Stimulated activated CD4-positive, alpha-beta T cell treated with anti-CD3 and anti-CD28 coated beads, Interleukin-12 subunit alpha, Interleukin-12 subunit beta, amount 100 ng/mL, for 24 hours (primary cell): ENCODE measurements at places on chromosomes 6 and 20.

DNA sequence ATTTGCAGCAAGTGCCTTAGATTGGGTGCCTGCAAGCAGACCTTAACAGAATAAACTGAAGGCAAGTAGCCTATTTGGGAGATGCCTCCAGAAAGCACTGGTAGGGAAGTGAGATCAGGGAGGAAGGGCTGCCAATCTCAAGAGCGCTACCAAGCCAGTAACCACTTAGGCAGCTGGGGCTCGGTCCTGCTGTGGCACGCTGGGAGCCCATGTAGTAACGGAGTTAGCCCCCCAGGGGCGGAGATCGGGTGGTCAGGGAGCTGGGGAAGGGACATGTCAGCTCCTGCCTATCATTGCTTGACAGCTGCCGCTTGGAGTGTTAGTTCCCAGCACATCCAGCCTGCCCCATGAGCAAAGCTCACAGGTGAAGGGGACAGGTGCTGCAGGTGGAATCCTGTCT lies 127.0 kb downstream of the CEBPB start:
- DNase-seq = no peak

- no peak for DNase-seq
These were observed 42.8 kb downstream of the MYO6 start for GRCh38 chr6:75791881-75792280.

- DNase-seq = no peak
These were observed 143.9 kb upstream of the INSM1 start for GRCh38 chr20:20223981-20224380.

DNA sequence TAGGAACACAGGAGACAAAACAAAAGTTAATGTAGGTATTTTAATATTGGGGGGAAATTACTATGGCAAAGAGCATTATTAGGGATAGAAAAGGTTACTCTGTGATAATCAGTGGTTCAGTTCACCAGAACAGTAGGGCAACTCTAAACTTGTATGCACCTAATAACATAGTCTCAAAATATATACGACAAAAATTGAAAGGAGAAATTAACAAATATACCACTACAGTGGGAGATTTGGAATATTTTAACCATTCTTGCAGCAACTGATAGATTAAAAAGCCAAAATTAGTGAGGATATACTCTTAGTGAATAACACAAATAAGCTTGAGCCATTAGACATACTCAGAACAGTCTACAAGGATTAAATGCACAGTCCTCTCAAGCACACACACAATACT lies 11.0 kb downstream of the ARMC12 start:
- no peak for DNase-seq

DNA sequence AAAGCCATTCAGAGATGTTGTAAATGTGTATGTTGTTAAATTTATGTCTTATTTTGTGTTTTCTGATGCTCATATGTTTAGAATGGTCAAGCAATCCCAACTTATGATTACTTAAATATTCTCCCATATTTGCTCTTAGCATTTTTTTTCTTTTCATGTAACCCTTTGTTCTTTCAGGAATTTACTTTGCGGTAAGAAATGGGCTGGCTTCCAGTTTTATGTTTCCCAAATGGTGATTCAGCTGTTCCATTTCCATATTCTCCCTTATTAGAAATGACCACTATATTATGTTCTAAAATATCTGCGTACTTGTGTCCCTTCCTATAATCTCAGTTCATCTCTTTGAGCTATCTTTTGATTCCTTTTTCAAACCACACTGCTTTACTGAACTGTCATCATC lies 113.7 kb downstream of the CDH26 start:
- DNase-seq = no peak

DNA sequence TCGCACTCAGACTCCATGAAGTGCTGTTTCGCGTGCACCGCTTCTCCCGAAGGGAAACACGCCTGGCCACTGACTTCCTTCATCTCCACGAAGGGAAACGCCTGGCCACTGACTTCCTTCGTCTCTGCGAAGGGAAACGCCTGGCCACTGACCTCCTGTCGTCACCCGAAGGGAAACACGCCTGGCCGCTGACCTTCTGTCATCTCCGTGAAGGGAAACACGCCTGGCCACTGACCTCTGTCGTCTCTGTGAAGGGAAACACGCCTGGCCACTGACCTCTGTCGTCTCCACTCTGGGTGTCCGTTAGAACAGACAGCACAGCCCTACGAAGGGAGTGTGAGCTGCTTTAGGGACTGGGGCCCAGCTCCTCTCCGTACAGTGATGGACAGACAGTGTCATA lies 17.1 kb upstream of the ADRM1 start:
- no peak for DNase-seq

DNA sequence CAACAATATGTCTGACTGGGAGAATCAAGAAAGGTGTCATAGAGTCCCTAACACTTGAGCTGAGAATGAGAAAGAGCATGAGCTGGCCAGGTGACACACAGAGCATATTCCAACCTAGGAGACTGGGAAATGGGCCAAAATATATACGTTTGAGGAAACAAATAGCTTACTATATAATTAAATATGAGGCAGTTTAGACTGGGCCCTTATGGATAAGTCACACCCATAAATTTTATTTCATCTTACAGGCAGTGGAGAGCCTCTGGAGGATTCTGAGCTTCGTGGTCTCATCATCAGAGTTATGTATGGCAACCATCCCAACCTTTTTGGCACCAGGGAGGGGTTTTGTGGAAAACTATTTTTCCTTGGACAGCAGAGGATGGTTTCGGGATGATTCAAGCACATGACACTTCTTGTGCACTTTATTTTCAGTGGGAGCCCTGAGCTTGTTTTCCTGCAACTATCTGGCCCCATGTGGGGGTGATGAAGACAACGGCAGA lies 12.9 kb upstream of the NQO2 start:
- DNase-seq = no peak

- no peak for DNase-seq
These were observed 10.9 kb upstream of the B4GALT5 start for GRCh38 chr20:49724408-49725223.

DNA sequence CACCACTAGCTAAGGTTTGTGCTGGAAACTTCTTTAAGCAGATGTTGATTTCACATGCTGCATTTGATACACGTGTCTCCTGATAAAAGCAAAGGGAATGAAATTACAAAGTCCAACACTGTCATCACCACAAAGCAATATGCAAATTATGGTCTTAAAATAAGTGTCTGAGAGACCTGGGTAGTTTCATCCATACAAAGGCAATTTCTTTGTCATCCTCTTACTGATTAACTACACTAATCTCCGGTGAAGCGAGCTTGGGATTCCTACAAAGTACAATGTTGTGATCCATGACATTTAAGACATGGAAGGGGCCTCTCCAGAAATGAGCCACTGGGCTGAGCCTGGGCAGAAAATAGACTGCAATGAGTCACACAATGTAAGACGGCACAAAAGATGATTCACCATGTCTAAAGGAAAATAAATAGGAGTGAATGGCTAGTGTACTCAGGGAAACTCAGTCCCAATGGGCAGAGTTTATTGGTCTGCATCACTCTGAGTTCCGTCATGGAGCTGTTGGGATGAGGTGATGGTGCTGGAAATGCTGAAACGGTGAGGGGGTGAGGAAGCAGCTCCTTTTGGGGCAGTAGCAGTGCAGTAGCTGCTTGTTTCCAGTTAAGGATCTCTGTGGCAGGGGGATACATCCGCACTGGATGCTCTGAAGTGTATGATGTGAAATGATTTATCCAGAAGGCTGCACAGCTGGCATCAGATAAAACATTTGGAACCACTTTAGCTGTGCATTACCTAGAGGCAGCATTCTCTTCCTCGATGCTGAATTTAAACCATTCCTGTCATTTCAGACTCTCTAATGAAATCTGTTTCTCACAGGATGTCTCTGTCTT lies 103.3 kb downstream of the IBTK start:
- DNase-seq = no peak

DNA sequence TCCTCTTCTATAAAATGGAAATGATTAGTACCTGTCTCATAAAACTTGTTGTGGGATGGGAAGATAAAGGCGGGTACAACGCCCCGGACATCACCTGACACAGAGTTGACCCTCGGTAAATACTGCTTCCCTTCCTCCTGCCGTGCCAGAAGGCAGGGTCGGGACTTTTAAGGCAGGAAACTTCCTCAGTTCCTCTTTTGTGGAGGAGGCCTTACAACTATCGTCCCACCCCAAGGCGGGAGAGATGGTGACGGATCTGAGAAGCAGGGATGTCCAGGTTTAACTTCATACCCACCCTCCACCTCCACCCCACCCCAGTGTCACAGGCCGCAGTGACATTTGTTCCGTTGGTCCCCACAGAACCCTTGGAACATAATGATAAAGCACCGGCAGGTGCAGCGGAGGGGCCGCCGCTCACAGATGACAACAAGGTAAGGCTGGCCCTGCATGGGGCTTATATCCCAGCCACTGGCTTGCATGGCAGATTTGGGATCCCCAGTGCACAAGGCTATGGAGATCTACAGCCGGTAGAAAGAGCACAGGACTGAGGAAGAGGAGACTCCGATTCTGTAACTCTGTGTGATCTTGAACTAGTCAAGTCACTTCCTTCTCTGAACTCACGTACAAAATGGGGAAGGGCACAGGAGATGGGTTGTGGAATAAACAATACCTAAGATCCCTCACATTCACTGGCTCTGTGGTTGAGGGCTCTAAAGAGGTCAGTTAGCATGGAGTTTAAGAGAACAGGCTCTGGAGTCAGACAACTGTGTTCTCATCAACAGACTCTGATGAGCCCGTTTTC lies 764 bp downstream of the DNTTIP1 start:
- DNase-seq = no peak

GRCh38 chr20:5689463-5689862 lies 60.7 kb upstream of the SHLD1 start:
- DNase-seq = no peak

- no peak for DNase-seq
These were observed 2.1 kb downstream of the PLCG1 start for GRCh38 chr20:41139227-41140093.

DNA sequence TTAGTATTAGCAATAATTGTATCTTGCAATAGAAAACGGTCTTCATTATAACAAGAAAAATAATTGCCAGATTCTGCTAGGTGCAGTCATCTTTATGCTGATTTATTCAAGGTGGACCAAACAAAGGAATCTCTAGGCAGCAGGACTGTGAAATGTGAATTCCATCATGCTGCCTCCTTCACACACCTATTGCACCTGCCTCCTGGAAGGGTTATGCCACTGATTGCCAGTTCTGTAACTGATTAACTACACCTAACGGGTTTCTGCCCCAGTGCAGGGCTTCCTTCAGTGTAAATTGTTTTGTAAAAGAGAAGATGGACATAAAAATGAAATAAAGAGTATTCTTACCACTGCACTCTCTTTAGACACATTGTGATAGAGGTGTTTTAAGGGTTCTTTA lies 96.1 kb downstream of the FOXO3 start:
- DNase-seq = no peak

GRCh38 chr20:38387953-38388352 lies 41.7 kb downstream of the LBP start:
- no peak for DNase-seq

DNA sequence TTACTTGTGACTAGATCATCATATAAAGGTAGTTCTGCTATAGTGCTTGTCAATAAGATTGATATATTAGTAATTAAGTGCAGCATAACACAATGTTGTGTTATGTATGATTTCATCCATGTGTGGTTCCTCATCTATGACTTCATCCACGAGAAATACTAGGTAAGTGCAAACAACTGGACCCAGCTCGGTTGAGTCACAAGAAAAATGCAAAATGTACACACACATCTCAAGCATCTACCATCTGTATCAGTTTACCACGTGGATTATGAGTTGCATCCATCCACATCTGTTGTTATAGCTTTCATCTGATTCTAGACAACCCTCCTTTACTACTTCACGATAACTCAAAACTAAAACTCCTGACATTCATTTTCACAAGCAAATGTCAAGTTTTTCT lies 517.0 kb upstream of the CITED2 start:
- no peak for DNase-seq

- no peak for DNase-seq
These were observed 8.8 kb upstream of the SUPT3H start for GRCh38 chr6:45386501-45386900.

DNA sequence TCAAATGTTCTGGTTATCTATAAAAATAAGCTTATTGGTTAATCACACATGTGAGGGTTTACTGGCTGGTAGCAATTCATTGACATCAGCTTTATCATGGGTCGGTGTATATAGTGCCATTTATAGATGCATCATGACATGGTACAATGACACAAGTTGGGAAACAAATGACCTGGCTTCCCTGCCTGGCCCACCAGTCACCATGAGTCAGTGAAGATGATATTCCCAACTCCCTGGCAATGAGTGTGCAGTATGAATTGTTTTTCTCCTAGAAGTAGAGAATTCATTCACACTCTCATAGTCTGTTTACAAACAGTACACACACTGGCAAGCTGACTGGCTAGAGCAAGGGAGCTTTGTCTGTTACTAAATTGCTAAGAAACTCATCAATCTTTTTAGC lies 37.2 kb upstream of the CALHM6 start:
- no peak for DNase-seq

- DNase-seq = no peak
These were observed 192.3 kb downstream of the DLL1 start for GRCh38 chr6:170098428-170099170.
